Esophagus muscularis mucosa (tissue), 4 donors: ENCODE measurements at places on chromosomes 2 and 18. TPM values are rescaled to one million over a fixed set of nuclear protein-coding genes. Genes with fewer than 3 reads are reported as not detected.

CBLN2 gene
- not detected for total RNA-seq

FOSL2 gene
- 120 TPM for total RNA-seq

IKZF2 gene
- total RNA-seq: 9.8 TPM

UGT1A4 gene
- total RNA-seq: not detected

RIT2 gene
- not detected for total RNA-seq

KIAA2012 gene
- not detected for total RNA-seq

CPO gene
- total RNA-seq: 0.63 TPM

ELOA2 gene
- total RNA-seq: not detected

IL1F10 gene
- total RNA-seq: not detected

PLCD4 gene
- total RNA-seq: 5.1 TPM

EFEMP1 gene
- total RNA-seq: 57.3 TPM

LRRC30 gene
- total RNA-seq: not detected

AQP12A gene
- not detected for total RNA-seq

ABCG8 gene
- not detected for total RNA-seq

NOSTRIN gene
- total RNA-seq: 10.9 TPM

PCARE gene
- total RNA-seq: not detected

HOXD3 gene
- 0.86 TPM for total RNA-seq

SCN7A gene
- 71.5 TPM for total RNA-seq

CD8B gene
- total RNA-seq: 2.0 TPM

QPCT gene
- total RNA-seq: 4.0 TPM

FAM237A gene
- not detected for total RNA-seq

ACVR1C gene
- total RNA-seq: under 0.01 TPM

SCN1A gene
- under 0.01 TPM for total RNA-seq

CPSF3 gene
- 18.3 TPM for total RNA-seq
